AG04450 (cell line): ENCODE measurements at places on chromosomes 1 and 21. TPM values are rescaled to one million over a fixed set of nuclear protein-coding genes. Genes with fewer than 3 reads are reported as not detected.

The DNAJC8 gene
- polyA plus RNA-seq: 91.4 and 123 TPM in 2 replicates

- no peak for DNase-seq
Measured at GRCh38 chr1:147515045-147515869, 26.0 kb upstream of the BCL9 start.

The DNM3 gene
- 0.37 and 0.46 TPM in 2 replicates for polyA plus RNA-seq

The CYP4A11 gene
- not detected in 2 replicates for polyA plus RNA-seq

The ANGEL2 gene
- polyA plus RNA-seq: 25.1 and 30.6 TPM in 2 replicates

DNA sequence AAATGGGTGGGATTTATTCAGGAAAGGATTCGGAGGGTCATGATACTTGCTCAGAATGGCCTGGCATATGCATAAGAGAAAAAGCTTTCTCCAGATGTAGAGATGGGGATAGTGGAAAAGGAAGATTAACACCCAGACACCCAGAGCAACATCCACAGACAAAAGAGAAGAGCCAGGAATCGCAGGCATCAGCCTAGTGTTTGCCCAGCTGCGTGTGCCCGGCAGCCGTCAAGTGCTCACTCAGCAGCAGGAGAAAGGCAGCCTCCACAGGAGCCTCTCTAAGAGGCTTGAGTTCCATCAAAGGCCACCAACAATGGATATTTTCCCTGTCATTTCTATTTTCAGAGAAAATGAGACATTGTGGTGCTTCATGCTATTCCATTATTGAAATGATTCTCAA, 54.7 kb downstream of the NTPCR start:
- no peak for DNase-seq

GRCh38 chr1:155011004-155011416, 8.4 kb downstream of the ZBTB7B start:
- no peak for DNase-seq

The LPAR3 gene
- 3.5 and 4.8 TPM in 2 replicates for polyA plus RNA-seq

- no peak for DNase-seq
Measured at GRCh38 chr1:214124281-214124805, 136.6 kb downstream of the PROX1 start.

GRCh38 chr1:224045556-224045955, 68.4 kb upstream of the FBXO28 start:
- no peak for DNase-seq

The SUCO gene
- polyA plus RNA-seq: 17.6 and 25.1 TPM in 2 replicates

The RNU1-1 gene
- polyA plus RNA-seq: under 0.01 TPM in 1 of 2 replicates, not detected in the other

The TSPEAR gene
- polyA plus RNA-seq: not detected in 2 replicates

DNA sequence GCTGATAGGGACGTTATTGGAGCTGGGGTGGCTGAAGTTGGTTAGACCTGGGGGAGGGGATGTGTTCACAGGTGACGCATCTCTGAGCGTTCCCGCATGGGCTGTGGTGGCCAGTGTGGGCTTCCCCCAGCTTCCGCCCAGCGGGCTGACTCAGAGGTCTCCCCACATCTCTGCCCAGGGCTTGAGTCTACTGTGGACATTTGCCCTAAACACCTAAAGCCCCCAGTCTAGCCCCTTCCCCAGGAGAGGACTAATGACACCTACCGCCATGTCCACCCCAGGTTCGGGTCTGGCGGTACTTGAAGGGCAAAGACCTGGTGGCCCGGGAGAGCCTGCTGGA, 2.0 kb downstream of the AGRN start:
- DNase-seq: no peak

The CTSE gene
- polyA plus RNA-seq: not detected in 2 replicates

DNA sequence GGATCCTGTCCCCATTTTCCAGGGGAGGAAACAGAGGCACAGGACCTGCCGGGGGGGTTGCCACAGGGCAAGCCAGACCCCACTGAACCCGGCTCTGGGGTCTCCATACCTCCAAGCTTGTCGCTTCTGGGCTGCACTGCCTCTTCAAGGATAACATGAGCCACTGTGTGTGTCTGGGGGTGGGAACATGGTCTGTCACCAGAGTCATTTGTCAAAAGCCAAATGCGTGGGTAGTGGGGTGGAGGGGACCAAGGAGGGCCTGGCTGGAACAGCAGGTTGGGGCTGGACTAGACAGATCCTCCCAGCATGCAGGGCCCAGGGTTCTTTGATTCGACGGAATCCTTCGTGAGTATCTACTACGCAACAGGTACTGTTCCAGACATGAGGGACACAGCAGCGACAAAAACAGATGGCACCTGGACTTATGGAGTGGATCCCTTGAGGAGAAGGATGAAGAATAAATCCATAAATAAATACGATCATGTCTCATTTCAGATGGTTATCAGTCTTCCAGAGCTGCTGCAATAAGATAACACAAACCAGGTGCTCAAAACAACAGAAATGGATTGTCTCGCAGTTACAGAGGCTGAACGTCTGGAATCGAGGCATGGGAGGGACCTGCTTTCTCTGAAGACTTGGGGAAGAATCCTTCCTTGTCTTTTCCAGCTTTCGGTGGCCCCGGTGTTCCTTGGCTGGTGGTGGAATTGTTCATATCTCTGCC, 28.7 kb downstream of the C1QB start:
- DNase-seq: no peak

DNA sequence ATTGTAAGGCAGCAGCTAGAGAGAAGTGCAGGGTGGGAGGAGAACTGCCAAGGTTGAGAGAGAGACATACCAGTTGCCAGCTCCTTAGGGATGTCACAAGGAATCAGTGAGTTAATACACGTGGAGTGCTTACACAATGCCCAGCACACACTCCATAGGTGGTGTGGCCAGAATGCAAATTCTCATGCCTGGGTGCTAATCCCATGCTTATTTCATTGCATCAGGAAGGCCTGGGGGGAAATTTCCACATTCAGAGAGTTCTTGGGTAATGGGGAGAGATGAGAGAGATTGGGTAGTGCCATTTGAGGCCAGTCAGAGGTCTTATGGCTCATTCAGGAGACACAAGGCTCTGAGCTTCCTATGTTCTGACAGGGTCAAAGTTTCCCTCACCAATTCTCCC, 38.7 kb downstream of the GJA5 start:
- DNase-seq: no peak

GRCh38 chr1:78410643-78411042, 80.1 kb upstream of the PTGFR start:
- DNase-seq: no peak

DNA sequence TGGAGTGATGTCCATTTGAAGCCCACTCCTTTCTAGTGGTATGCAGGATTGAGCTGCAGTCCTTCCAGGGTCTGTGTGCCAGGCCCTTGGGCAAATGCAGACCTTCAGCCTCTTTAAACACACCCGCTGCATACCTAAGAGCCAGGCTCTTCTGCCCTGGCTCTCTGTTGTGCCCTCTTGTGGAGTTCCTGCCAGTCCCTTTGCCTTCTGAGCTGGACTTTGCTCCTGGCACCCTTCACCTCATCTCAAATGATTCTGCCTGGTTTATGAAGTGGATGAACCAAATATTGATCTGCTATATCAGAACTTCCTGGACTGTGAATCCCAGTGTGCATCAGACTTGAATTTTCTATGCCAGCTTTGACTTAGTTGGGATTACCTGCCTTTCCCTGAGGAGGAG, 158.8 kb downstream of the URB2 start:
- no peak for DNase-seq

- DNase-seq: peak; percentile 83
Measured at GRCh38 chr1:94022471-94023189, 98.3 kb downstream of the ABCA4 start.

GRCh38 chr1:172585861-172586260, 52.9 kb downstream of the SUCO start:
- no peak for DNase-seq

The RIPK4 gene
- not detected in 2 replicates for polyA plus RNA-seq

DNA sequence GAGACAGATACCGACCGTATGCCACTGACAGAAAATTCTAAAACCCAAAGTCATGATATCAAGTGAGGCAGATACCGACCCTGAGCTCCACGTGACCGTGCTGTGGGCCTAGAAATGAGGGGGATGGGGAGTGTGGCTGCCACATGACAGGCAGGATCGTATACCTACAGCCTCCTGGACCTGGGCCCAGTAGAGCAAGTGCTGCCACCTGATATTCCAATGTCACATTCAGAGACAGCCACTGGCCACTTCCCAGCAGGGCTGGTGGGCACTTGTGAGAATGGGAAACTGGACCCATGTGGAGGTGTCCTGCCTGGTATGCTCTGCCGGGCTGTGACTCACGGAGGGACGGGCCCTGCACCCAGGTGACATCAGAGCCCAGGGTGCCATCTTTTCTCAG, 44.6 kb upstream of the CLDN14 start:
- DNase-seq: no peak

DNA sequence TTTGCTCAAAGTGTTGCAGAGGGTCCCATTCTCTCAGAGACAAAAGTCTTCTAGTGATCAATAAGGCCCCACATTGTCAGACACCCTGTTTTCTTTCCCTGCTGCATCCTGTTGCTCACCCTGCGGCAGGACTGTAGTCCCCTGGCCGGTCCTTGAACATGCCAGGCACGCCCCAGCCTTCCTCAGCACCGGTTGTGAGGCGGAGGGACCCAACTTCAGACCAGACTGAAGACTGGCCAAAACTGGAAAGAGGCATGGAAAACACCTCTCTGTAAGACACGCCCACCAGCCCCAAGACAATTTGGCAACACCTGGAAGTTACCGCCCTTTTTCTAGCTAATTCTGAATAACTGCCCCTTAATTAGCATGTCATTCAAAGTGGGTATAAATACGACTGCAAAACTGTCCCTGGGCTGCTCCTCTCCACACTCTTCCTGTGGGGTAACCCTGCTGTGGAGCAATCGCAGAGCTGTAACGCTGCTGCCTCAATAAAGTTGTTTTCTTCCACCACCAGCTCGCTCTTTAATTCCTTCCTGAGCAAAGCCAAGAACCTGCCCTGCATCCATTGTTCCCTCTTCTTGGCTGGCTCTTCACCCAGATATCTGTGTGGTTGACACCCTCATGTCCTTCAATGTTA, 23.8 kb downstream of the PLA2G2A start:
- no peak for DNase-seq

The ITPKB gene
- polyA plus RNA-seq: 2.8 and 3.0 TPM in 2 replicates

DNA sequence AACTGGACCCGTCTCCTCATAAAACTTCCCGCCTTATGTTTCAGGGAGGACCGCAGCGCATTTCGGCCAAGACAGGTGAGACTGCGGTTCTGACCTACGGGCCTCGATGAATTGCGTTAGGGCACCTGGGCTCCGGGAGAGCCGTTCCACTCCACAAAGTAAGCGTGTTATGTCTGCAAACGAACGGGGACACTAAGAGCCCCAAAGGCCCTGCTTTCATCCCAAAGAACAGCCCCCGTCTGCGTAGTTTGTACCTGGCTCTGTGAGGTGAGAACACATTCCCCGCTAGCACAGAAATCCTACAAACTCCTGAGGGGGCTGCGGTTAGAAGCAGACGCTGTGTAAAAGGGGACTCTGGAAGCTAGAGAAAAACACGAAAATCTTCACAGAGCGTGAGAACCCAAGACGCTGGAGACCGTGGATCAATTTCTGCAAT, 41.6 kb upstream of the PPIAL4F start:
- no peak for DNase-seq

DNA sequence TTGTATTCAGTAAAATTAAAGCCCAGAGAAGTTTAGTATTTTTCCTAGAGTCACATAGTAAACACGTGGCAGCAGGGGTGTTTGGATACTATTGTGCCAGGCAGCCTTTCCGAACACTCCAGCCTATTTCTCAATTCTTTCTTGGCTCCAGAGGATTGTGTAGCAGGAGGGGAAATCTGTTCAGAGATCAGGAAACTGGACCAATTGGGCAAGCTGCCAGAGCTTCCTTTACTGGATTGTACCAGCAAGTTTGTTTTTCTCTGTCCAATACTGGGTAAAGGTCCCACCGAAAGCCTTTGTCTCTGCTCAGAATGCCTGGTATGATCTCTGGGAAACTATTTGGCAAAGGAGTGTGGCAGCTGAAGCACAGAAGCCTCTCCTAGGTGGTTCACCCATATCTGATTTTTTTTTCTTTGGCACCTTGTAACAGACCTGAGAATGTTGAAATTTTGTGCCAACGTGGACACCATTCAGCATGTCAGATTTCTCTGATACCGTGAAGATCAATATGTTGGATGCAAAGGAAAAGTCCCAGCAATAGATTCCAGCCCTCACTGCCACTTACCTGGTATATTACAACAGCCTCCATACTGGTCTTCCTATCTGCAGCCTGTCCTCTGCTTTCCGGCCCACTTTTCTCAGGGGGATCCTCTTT, 126.2 kb downstream of the FGGY start:
- DNase-seq: no peak

DNA sequence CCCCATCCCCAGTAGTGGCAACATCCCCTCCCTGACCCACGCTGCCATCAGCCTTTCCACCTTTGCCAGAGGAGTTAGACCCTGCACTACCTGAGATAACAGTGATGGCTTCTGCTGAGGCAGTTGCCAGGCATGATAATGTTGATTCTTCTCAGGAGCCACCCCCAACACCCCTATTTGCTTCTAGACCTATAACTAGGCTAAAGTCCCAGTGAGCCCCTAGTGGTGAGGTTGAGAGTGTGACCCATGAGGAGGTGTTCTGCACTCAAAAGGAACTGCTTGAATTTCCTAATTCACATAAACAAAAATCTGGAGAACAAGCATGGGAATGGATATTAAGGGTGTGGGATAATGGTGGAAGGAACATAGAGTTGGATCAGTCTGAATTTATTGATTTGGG, 159.6 kb upstream of the COL11A1 start:
- DNase-seq: no peak

DNA sequence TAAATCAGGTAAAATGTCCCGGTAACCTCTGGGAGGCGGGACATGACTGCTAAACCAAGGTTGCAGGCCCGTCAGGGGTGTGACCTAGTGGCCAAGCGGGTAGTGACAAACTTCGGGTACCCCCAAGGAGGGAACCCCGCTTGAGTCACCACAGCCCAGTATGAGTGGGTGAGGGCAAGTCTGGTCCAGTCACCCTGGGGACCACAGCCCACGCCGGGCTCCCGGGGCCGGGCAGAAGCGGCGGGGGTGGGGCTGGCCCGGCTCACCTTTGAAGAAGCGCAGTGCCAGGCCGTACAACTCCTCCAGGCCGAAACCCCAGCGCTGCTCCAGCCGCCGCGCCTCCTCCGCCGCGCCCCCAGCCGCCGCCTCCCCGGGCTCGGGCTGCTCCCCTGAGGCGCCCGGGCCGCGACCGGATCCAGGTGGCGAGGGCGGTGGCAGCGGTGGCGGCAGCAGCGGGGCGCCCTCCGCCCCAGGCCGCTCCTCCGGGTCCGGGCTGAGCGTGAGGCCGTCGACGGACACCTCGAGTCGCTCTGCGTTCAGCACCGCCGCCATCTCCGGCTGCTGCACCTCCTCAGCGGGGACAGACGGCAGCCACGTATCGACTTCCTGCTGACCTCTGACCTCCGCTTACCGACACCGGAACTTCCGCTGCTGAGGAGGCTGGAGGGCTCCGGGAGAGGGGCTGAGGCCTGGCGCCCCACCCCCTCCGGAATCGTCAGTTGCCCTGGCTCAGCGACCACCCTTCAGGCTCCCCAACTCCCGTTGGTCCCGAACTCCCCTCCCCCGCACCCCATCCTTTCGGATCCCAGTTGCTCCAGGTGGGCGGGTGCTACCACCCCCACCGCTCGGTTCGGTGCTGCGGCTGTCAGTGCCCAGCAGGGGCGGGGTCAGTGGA, at the start of gene ACBD3:
Gene ACBD3 (minus strand): TSS at position 618 of the 895 bp plus-strand sequence. CDS start 66 bp downstream, at position 552.
- DNase-seq: peak; percentile 55

DNA sequence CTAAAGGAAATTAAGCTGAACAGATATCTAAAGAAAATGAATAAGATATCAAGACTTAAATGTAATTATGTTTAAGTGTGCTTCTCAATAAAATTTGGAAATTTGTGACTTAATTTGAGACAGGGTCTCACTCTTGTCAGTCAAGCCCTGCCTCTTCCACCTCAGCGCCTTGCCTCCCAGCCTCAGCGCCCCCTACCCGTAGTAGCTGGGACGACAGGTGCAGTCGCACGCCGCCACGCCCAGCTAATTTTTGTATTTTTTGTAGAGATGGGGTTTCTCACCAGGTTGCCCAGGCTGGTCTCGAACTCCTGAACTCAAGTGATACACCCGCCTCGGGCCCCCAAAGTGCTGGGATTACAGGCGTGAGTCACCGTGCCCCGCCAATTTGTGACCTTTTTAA, 117.0 kb downstream of the CLEC20A start:
- DNase-seq: no peak
